NCI-H1105 (cell line): ENCODE measurements at places on chromosomes 13 and 19.

DNA sequence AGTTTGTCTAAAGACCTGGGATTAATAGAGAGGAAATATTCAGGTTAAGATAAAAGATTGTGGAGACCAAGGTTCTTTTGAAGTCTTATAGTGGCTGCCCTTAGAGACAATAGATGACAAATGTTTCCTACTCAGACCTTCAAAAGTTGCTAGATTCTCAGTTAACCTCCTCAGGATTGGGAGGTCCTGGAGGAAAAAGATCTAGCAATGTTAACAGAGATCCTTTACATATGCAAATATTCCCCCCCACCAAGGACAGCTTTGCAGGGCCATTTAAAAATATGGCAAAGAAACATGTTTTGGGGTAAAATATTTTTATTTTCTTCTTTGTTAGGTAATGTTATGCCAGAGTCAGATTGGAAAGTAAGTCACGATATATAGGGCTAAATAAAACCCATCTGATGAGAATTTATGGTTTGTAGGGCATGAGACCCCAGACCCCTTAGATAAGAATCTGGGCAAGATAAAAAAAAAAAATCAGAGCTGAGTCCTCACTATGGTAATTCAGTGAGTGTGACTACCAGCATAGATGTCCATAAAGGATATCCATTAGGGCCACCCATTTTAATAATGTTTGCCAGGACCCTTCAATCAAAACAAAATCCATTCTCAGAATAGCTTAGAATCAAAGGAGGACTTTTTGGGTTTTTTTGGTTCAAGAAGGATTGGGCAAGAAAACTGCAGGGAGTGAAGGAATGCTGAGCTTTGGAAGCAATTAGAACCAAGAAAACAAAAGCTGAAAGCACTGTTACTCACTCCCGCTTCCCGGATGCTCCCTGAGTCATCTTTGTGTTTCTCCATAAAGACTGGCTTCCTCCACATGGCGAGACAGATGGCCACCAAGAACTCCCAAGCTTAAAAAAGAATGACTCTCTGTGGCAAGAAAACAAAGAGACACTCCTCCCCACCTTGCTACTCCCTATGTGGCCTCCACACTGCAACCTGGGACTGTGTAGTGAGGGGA, 28.2 kb downstream of the VSTM1 start:
- DNase-seq = no peak

- no peak for DNase-seq
Observed at GRCh38 chr19:11496391-11497163, 9.1 kb downstream of the ZNF653 start.

GRCh38 chr13:73731564-73731963, 402.6 kb downstream of the KLF12 start:
- no peak for DNase-seq

DNA sequence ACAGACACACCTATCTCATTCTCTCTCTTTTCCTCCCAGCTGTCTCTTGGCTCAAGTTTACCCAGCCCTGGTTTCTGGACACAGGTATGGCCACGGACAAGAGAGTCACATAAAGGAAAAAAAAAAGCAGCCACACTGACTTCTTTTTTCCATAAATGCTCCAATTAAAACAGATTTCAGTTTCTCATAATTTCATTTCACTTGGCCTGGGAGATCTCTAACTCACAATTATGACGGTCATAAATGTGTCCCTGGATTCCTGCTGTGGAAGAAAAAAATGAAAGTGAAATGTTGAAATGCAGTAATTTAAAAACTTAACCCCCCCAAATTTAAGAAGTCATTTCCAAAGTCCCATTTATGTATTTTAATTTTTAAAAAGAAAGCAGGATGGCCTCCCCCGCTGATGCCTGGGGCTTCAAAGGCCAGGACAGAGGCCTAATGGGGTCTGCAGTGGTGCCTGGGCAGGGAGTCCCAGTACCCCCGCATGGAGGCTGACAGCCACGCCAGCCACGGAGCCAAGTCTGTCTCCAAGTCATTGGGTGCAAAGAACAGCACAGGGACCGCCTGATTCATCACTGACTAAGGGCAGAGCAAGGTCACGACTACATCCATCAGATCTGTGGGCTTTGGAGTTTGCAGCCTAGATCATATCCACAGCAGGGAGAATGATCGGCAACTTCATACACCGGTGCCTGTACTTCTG, 79.7 kb downstream of the TSHZ3 start:
- no peak for DNase-seq

DNA sequence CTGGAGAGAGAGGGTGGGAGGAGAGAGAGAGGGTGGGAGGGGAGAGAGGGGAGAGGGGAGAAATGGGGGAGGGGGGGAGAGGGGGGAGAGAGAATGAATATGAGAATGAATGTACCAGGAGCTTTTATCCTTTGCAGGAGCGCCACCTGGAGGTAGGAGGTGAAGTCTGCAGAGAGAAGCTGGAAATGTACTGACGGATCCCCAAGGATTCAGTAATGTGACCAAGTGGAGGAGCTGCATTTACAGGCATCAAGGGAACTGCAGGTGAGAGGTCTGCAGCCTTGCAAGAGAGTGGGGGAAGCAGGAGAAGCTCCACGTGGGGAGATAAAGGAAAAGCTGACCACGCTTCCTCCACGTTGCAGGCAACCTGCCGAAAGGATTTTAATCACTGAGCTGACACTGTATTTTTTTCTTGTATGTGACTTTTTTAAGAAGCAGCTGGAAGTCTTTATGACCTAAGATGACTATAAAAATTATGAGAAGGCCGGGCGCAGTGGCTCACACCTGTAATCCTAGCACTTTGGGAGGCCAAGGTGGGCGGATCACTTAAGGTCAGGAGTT, 33.7 kb downstream of the VSTM1 start:
- DNase-seq = no peak

- DNase-seq = no peak
Observed at GRCh38 chr13:106499896-106500295, 35.6 kb downstream of the EFNB2 start.

GRCh38 chr13:31441800-31442510, 242.2 kb downstream of the B3GLCT start:
- DNase-seq = no peak

GRCh38 chr19:43809762-43810696, 7.8 kb upstream of the LYPD5 start:
- peak; percentile 53 for DNase-seq

DNA sequence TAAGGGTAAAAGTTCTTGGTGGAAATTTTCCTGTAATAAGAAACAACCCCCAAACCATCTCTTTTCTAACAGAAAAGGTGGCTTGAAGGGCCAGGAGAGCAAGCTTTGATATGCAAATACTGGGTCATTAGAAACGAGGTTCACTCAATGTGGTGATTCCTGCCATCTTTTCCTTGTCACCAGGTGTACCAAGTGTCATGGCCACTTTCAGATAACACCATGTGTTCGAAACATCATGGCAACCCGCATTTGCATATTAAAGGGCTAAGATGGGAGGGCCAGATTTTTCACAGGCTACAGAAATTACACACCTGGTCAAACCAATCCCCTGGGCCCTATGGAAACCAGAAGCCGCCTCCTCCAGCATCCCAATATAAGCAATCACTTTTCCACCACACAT, 15.3 kb downstream of the LGALS16 start:
- DNase-seq = no peak

DNA sequence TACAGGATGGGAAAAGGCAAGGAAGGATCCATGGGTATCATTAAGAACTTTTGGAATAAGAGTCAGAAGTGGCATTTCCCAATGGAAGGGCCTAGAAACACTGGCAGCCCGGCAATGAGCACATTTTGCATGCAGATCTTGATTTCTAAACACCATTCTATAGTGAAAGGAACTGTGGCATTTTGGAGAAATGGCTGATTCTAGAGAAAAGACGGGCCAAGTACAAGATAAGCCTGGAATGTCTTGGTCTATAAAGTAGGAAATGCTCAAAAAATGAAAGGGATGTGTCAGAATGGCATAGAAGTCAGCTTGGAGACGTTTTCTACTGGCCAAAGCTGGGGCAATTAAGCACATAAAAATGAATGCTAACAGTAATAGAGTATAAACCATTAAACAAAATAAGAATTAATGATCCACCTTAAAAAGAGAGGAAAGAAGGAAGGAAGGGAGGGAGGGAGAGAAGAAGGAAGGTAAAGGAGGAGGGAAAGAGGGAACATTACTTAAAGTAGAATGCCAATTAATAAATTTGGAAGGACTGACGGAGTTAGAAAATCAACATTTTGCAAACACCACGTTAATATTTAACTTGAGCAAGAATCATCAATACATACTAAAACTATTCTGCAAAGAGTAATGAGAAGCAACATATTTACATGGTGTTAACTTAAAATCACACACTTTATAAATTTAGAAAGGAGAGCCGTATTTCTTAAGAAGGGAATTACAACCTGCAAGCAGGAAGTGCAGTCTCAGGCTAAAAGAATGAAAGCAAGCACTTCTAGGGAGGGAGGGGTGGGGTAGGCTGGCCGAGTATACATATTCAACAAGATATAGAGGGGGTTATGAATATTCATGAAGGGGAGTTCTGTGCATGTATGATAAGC, 78.9 kb downstream of the ANKRD10 start:
- no peak for DNase-seq

- no peak for DNase-seq
Observed at GRCh38 chr19:16452325-16452724, 19.4 kb downstream of the EPS15L1 start.

DNA sequence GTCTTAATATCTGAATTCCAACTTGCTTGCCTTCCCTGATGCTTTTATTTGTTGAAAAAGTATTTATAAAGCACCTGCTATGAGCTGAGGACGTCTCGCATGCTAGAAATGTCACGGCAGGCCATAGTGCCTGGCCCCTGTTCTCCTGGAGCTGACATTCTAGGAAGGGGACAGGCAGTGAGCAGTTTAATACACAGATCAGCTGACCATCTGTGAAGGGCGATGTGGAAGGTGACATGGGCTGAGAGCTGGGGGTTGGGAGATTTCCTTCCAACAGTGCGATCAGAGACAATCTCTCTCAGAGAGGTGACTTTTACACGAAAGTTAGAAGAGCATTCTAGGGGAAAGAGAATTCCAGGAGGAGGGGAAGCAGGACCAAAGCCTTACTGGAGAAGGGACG, 153.2 kb downstream of the ZNF536 start:
- DNase-seq = no peak

DNA sequence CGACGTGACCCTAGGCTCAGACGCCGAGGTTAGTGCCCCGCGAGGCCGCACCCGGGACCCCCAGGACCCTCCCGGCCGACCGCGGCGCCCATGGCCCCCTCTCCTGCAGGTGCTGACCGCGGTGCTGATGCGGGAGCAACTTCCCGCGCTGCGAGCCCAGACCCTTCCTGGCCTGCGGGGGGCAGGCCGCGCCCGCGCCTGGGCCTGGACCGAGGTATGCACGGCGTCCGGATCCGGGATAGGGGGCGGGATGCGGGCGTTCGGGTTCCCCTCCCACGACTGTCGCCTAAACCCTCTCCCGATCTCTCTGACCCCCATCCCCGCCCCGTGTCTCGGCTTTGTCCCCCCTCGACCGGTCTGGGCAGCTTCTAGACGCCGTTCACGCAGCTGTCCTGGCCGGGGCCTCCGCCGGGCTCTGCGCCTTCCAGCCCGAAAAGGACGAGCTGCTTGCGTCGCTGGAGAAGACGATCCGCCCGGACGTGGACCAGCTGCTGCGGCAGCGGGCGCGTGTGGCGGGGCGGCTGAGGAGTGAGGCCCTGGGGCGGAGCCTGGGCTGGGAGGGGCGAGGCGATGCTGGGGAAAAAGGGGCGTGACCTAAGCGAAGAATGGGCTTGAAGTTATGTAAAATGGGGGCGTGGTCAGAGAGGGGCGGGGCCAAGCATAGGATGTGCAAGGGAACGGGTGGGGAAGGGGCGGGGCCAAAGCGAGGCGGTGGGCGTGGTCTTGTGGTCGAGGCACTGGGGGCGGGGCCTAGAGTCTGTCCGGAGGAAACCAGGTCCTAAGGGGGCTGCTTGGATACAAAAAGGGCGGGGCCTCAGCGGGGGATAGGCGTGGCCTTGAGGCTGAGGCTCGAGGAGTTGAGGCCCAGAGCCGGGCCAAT, 16.0 kb upstream of the COLGALT1 start:
- peak; percentile 92 for DNase-seq

GRCh38 chr13:20525144-20525600, 485 bp downstream of the CRYL1 start:
- DNase-seq = no peak

DNA sequence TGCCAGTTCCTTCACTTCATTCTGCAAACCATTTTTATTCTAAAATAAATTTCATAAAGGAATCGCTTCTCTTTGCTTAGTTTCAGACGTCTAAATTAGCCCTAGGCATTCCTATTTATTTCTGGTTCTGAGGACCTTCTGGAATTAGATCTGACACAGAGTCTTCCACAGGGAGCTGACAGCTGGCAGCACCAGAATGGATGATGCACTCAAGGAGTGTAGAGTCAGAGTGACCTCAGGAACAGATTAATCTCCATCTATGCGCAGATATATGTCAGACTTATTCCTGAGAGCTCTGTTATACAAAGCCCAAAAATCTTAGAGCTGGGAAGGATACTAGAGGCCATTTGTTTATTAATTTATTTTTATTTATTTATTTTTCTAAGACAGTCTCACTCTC, 450.8 kb downstream of the HS6ST3 start:
- DNase-seq = no peak
